HepG2 (cell line): ENCODE measurements at places on chromosomes 2 and 18.

- no peak for DNase-seq
These were observed 249.7 kb downstream of the ACTR3 start for GRCh38 chr2:114139542-114139941.

- no peak for DNase-seq
These were observed 31.9 kb upstream of the BMPR2 start for GRCh38 chr2:202344178-202344577.

GRCh38 chr2:10654069-10654468 is 35.7 kb downstream of the NOL10 start:
- DNase-seq = no peak

DNA sequence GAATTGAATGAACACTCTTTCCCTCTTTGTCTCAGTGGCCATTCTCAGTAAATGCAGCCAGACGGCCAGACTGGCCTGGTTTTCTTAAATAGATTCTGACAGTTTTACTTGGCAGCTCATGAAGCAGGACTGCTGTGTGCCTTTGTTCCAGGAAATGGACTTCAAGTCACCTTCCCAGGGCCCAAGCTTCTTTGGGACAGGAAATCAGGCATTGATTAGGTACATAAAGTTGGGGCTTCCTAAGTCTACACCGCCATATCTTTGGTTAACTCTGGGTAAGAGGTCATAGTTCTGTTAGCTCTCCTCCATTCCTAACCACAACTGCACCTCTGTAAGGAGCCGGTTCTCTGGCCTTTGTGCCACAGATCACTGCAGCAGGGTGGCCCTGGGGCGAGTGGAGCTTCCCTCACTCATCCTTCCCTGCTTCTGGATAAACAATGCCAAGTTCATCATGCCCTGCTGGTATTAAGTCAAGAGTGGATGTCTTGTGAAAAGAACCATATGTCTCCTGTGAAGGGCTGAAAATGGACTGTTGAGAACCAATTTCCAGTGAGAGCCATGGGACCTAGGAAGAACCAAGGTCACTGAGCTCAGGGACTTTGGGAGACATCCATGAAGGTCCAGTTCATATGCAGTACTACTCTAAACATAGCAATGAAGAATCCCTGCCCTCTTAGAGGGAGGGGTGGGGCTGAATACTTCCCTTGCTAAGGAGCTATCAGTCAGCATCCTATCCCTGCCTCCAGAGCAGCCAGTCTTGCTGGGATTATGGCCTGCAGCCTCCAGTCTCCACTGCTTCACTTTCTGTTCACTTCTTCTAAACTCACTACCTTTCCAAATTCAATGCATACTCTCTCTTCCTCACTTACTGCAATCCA is 122.6 kb upstream of the XPO1 start:
- peak; percentile 39 for DNase-seq

GRCh38 chr2:161713706-161714105 is 89.5 kb downstream of the SLC4A10 start:
- DNase-seq = no peak

- no peak for DNase-seq
These were observed 944.3 kb downstream of the SOCS6 start for GRCh38 chr18:71233177-71233576.

DNA sequence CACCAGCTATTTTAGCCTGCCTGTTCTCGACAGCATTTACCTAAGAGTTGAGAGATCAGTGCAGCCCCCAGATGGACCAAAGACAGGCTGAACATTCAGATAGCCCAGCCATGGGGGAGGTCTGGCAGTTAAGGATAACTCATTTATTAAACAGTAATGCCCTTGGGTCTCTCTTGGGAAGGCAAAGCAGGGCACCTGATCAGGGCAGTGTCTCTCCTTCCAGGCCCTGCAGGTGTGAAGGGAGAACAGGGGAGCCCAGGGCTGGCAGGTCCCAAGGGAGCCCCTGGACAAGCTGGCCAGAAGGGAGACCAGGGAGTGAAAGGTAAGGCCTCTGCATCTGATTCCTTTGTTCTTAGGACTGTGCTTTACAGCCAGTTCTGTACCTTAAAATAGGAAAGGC is 49.6 kb downstream of the MARCO start:
- DNase-seq = no peak

- DNase-seq = peak; percentile 48
These were observed 109.0 kb upstream of the CBLN2 start for GRCh38 chr18:72652990-72653593.

GRCh38 chr2:231475965-231476364 is 11.7 kb upstream of the NCL start:
- DNase-seq = no peak

- DNase-seq = no peak
These were observed 11.8 kb upstream of the DSG2 start for GRCh38 chr18:31486165-31486564.

DNA sequence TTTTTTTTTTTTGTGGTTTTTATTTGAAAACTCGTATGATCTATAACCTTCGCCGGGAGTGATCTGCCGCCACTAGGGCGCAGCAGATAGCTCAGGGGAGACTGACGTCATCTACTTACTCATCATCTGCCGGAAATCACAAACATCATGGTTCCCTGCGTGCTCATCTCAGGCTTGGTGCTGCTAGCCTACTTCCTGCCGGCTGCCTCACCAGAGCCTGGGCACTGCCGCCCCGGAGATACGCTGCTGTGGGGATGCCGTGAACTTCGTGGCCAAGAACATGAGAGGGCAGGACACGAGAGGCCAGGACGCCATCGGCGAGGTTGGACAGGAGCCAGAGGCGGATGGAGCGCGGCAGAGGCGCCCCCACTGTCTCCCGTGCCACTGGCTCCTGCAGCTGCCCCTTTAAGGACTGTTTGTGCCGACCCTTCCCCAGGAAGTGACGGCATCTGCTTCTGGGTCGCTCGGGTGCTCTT is 68.8 kb downstream of the DOK6 start:
- DNase-seq = no peak

DNA sequence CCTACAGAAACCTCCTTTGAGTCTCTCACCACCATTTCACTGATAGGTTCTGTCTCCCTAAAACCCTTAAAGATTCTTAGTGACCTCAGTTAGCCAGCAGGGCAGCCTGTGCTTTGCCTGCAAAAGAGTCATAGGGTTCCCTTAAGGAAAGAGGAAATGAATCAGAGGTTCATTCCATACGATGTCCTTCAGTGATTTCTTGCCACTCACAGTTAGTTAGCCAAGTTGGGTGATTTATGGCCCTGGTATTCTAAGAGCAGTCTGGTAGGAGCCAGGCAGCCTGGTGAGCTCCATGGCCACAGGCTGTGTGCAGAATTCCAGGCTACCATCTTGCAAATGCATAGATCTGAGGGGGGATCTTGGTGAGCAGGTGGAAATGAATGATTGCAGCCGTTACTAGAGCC is 18.7 kb upstream of the CCBE1 start:
- no peak for DNase-seq
